ENCODE measurements at places on chromosomes 1 and 21.

- no peaks in the 10 kb centered on the region for H3K4me1 ChIP-seq
- no peak overlapping the region for H3K27ac ChIP-seq
- peaks cover 19% of the 10 kb centered on the region for H3K27me3 ChIP-seq
- no peak for DNase-seq
- H3K4me3 ChIP-seq, result no peak overlapping the region
- H3K36me3 ChIP-seq, result no peaks in the 10 kb centered on the region
These were observed 71.4 kb upstream of the COG2 start for GRCh38 chr1:230570724-230571360.

DNA sequence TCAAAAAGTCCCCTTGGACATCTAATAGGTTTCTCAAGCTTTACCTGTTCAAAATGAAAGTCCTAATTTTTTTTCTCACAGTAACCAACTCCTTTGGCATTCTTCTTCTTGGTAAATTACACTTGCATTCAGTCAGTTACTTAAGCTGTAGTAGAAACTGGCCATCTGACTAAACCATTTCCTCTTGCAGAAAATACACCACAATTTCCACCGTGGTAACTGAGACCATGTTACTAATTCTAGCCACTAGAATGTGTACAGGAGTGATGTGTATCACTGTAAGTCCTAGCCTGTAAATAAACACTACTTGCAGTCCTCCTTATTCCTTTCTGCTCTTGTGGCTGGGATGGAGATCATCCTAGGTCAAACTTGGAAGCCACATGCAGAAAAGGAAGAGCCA lies 965.4 kb upstream of the TMPRSS15 start:
- no peak overlapping the region for H3K27ac ChIP-seq
- no peaks in the 10 kb centered on the region for H3K36me3 ChIP-seq
- no peak for DNase-seq
- no peak overlapping the region for H3K4me3 ChIP-seq
- H3K4me1 ChIP-seq, result no peaks in the 10 kb centered on the region

- no peaks in the 10 kb centered on the region for H3K4me1 ChIP-seq
- no peak overlapping the region for H3K4me3 ChIP-seq
- no peak overlapping the region for H3K27ac ChIP-seq
- no peak for DNase-seq
- H3K36me3 ChIP-seq, result no peaks in the 10 kb centered on the region
These were observed 57.1 kb downstream of the NID1 start for GRCh38 chr1:236007781-236008180.

DNA sequence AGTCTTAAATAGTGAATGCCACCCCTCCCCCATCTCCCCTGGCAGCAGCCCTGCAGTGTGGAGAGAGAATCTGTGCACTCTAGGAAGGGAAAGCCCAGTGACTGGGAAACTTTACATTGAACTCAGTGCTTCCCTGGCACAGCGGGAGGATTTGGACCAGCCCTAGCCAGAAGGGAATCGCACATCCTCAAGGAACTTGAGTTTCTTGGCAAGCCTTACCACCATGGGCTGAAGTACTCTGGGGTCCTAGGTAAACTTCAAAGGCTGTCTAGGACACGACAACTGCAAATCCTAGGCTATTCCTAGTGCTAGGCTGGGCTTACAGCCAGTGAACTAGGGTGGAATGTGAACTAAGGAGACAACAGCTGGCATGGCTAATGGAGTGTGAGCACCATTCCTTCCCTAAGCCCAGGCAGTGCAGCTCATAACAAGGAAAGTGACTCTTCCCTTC lies 88.3 kb downstream of the COL24A1 start:
- no peak for DNase-seq
- H3K4me1 ChIP-seq, result peaks cover 16% of the 10 kb centered on the region

DNA sequence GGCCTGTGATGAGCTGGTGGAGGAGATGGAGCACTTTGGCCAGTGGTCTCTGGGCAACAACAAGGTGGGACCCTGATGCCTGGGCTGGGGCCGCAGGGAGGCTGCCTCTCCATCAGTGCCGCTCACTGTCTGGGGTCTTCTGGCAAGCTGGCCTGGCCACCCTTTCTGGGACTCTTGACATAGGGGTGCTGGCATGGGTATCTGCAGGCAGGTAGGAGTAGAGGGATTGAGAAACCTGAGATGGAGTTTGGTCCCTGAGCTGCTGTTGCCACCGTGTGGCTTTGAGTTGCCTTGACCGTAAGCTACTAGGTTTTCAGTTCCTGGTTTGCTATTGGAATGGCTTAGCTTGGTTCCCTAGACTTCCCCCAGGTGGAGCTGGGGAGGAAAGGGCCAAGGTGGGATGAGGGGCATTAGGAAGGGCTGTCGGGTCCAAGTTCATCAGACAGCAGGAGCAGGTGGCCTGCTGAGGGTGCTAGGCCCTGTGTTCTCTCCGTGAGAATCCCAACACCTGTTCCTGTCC lies 13.2 kb upstream of the MFN2 start:
- H3K4me1 ChIP-seq, result no peaks in the 10 kb centered on the region
- H3K27me3 ChIP-seq, result no peaks in the 10 kb centered on the region
- H3K27ac ChIP-seq, result no peak overlapping the region
- DNase-seq, result no peak
- H3K36me3 ChIP-seq, result peaks cover 21% of the 10 kb centered on the region

DNA sequence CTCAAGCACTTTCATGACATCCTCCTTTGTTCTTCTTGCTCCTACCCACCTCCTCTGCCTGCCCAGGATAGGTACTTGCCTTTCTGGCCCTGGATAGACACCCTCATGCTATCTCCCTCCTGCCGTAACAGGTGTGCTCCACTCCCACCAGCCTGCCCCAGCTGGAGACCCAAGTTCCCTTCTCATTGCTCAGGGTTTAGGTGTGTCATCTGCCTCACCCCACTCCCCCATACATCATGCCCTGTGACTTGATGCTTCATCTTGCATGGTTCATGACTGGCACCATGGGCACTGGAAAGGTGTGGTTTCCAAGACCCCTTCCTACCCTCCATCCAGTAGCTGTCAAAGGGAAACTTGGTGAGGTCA lies 5.9 kb downstream of the RHEX start:
- H3K4me3 ChIP-seq, result peak overlapping the region; percentile 65
- H3K27me3 ChIP-seq, result no peaks in the 10 kb centered on the region
- H3K4me1 ChIP-seq, result peaks cover 83% of the 10 kb centered on the region
- peak overlapping the region; percentile 90 for H3K27ac ChIP-seq
- H3K36me3 ChIP-seq, result peaks cover 77% of the 10 kb centered on the region
- DNase-seq, result no peak

- H3K4me1 ChIP-seq, result no peaks in the 10 kb centered on the region
- H3K27ac ChIP-seq, result no peak overlapping the region
- no peak for DNase-seq
These were observed 30.5 kb upstream of the ZBTB8A start for GRCh38 chr1:32508761-32509160.

DNA sequence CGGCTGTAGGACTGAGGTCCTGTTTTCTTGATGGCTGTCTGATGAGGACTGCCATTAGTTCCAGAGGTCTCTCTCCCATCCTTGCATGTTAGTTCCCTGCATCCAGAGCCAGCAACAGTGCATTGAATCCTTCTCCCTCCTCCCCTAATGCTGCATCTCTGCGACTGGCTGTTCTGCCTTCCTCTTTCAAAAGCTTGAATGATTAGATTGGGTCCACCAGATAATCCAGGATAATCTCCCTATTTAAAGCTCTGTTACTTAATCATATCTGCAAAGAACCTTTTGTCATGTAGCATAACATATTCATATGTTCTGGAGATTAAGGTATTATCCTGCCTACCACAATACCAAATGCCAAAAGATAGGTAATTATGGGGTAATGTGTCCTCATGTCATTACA lies 377.5 kb downstream of the GPATCH2 start:
- H3K27ac ChIP-seq, result no peak overlapping the region
- H3K36me3 ChIP-seq, result no peaks in the 10 kb centered on the region
- H3K4me3 ChIP-seq, result no peak overlapping the region

GRCh38 chr1:15810073-15810472 lies 2.6 kb upstream of the UQCRHL start:
- H3K36me3 ChIP-seq, result no peaks in the 10 kb centered on the region
- no peak overlapping the region for H3K4me3 ChIP-seq
- no peak overlapping the region for H3K27ac ChIP-seq
- no peak for DNase-seq
- H3K4me1 ChIP-seq, result no peaks in the 10 kb centered on the region
- H3K27me3 ChIP-seq, result no peaks in the 10 kb centered on the region

GRCh38 chr1:244187310-244187709 lies 136.2 kb downstream of the ZBTB18 start:
- H3K27me3 ChIP-seq, result peaks cover 13% of the 10 kb centered on the region
- no peaks in the 10 kb centered on the region for H3K4me1 ChIP-seq
- H3K36me3 ChIP-seq, result no peaks in the 10 kb centered on the region
- no peak overlapping the region for H3K27ac ChIP-seq
- no peak overlapping the region for H3K4me3 ChIP-seq

DNA sequence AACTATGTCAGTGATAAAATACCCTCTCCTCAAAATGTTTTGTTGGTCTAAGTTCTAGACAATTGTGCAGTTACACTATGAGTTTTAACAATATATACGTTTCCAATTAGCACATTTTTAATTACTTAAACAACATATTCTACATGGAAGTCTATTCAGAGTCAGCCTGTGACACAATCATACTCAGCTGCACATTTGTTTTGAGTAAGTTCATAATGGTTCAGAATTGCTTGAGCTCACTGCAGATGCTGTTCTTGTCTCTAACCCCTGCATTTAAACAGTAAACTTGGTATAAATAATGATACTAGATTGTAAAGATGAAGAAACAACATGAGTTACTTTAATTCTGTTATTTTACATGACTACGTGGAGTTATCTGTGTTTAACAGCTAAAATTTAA lies 30.6 kb downstream of the CDKN2C start:
- H3K36me3 ChIP-seq, result no peaks in the 10 kb centered on the region
- peaks cover 8% of the 10 kb centered on the region for H3K27me3 ChIP-seq
- no peak overlapping the region for H3K27ac ChIP-seq

- DNase-seq, result no peak
- no peak overlapping the region for H3K4me3 ChIP-seq
- peaks cover 20% of the 10 kb centered on the region for H3K36me3 ChIP-seq
- no peak overlapping the region for H3K27ac ChIP-seq
- H3K4me1 ChIP-seq, result no peaks in the 10 kb centered on the region
These were observed 229.5 kb downstream of the DPYD start for GRCh38 chr1:97691325-97691724.

GRCh38 chr1:200629876-200630514 lies 9.4 kb upstream of the KIF14 start:
- H3K4me3 ChIP-seq, result no peak overlapping the region
- no peak overlapping the region for H3K27ac ChIP-seq
- no peak for DNase-seq
- peaks cover 22% of the 10 kb centered on the region for H3K4me1 ChIP-seq

- peaks cover 26% of the 10 kb centered on the region for H3K27me3 ChIP-seq
- no peak overlapping the region for H3K4me3 ChIP-seq
- H3K27ac ChIP-seq, result no peak overlapping the region
- peaks cover 3% of the 10 kb centered on the region for H3K36me3 ChIP-seq
These were observed 31.8 kb downstream of the ATF3 start for GRCh38 chr1:212640223-212640878.

GRCh38 chr1:97145321-97145956 lies 423.9 kb downstream of the PTBP2 start:
- H3K4me3 ChIP-seq, result no peak overlapping the region
- H3K36me3 ChIP-seq, result peaks cover 2% of the 10 kb centered on the region
- peaks cover 6% of the 10 kb centered on the region for H3K4me1 ChIP-seq
- H3K27me3 ChIP-seq, result no peaks in the 10 kb centered on the region
- no peak for DNase-seq

DNA sequence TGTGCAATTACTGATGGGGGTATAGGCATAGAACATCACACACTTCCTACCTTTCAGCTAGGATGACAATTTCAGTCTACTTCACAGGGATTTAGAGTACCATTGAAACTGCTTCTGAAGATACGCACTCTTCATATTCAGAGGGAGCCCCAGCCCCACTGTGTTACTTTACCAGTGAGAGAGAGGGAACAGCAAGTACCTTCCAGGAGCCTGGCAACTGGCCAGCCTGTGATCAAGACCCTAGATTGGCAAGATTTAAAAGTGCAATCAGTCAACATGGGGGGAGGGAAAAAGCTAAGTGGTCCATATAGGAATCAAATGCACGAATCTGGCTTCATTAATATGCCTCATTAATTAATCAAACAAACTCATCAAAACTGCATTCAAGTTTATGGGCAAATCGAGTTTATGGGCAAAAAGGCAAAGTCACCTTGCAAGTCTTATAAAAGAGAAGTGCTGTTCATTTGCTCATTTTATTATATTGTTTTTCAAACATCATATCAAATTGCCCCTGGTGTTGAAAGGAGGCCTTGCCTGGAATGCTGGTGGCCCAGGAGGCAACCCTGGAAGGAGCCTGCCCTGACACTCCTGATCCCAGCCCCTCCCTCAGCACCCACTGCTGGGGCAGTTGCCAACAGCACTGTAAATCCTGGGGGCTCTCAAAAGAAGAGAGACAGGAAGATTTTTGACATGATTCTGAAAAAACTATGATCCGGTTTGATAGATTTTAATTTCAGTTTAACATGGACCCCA lies 184.9 kb upstream of the DPT start:
- H3K36me3 ChIP-seq, result no peaks in the 10 kb centered on the region
- no peak for DNase-seq
- H3K27me3 ChIP-seq, result peaks cover 5% of the 10 kb centered on the region
- H3K4me3 ChIP-seq, result no peak overlapping the region
- no peak overlapping the region for H3K27ac ChIP-seq
- no peaks in the 10 kb centered on the region for H3K4me1 ChIP-seq

DNA sequence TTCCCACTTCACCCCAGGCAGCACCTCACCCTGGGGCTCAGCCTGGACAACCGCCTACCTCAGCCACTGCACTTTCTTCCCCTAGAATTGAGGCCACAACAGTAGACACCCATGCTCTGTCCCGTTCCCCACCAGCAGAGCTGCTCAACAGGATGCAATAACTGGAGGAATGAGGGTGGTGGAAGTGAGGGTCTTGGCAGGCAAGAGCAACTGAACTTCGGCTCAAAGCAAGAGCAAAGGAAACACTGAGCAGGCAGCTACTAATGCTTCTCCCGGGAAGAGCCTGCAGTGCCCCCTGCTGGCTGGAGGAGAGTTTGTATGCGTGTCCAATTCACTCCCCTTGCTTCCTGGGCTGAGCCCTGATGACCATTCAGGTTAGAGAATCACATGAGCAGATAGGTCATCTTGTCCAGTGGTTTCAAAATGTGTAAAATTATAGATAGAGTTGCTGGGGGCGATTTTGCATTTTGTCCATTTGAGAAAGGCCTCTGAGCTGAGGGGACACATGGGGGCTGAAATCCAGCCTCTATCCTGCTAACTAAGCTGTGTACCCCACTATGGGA lies 13.9 kb downstream of the NT5C1A start:
- H3K36me3 ChIP-seq, result no peaks in the 10 kb centered on the region
- peak; percentile 31 for DNase-seq
- no peak overlapping the region for H3K27ac ChIP-seq
- H3K4me3 ChIP-seq, result peak overlapping the region; percentile 45
- peaks cover 30% of the 10 kb centered on the region for H3K4me1 ChIP-seq

- H3K4me3 ChIP-seq, result no peak overlapping the region
- H3K36me3 ChIP-seq, result no peaks in the 10 kb centered on the region
- DNase-seq, result no peak
These were observed 40.5 kb upstream of the SAMD13 start for GRCh38 chr1:84260852-84261518.

- H3K36me3 ChIP-seq, result peaks cover 31% of the 10 kb centered on the region
- H3K4me1 ChIP-seq, result no peaks in the 10 kb centered on the region
- no peaks in the 10 kb centered on the region for H3K27me3 ChIP-seq
- H3K4me3 ChIP-seq, result no peak overlapping the region
These were observed 24.8 kb downstream of the CCSAP start for GRCh38 chr1:229318056-229318455.

- H3K4me3 ChIP-seq, result no peak overlapping the region
- no peaks in the 10 kb centered on the region for H3K27me3 ChIP-seq
These were observed 579.2 kb downstream of the PTPRC start for GRCh38 chr1:199218065-199218464.

- H3K27ac ChIP-seq, result no peak overlapping the region
- peaks cover 27% of the 10 kb centered on the region for H3K27me3 ChIP-seq
- no peaks in the 10 kb centered on the region for H3K4me1 ChIP-seq
- H3K36me3 ChIP-seq, result peaks cover 5% of the 10 kb centered on the region
These were observed 716 bp upstream of the MTARC1 start for GRCh38 chr1:220786057-220786336.

Measured in stimulated activated naive B cell treated with anti-CD40 and anti-IgM and Interleukin-4, amounts not matched to agents 10 μg/mL and 1 μg/mL and 100 μg/mL, for 72 hours (primary cell).